ENCODE measurements at places on chromosomes 2 and 18.

GRCh38 chr2:239790721-239791120 lies 234.4 kb downstream of the NDUFA10 start:
- no peak for DNase-seq

DNA sequence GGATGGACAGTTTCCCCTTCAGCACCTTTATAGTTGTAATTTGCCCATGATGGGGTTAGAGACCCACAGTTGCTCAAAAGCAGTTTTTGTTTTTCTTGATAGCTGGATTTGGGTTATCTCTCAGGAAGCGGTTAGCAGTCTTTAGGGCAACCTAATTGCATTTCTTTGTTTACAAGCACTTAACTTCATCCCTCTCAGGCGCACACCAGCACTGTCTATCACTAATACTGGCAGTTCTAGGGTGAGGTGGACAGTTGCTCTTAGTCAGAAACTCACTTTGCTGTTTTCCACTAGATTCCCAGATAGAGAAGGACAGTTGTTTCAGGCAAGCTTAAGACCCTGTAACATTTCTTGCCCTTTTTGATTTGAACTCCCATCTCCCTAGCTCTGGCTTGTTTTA lies 146.0 kb downstream of the AGAP1 start:
- DNase-seq = no peak

- no peak for DNase-seq
Observed at GRCh38 chr18:40470723-40471122, 1484.3 kb upstream of the PIK3C3 start.

DNA sequence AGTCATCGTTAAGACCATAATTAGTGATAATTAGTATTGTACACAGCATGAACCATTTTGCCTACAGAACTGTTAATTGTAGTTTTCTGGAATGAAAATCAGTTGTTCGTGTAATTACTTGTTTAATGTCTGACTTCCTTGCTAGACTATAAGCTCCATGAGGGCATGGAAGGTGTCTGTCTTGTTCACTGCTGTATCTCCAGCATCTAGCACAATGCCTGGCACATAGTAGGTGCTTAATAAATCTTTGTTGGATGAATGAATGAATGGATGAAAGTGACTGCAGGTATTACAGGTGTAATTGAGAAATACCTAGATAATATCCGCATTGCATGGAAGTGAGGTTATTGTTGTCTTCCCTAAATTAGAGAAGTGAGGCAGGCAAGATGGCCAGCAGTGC lies 21.8 kb downstream of the C2orf74 start:
- DNase-seq = no peak

- no peak for DNase-seq
Observed at GRCh38 chr2:105798595-105798994, 53.9 kb downstream of the NCK2 start.

DNA sequence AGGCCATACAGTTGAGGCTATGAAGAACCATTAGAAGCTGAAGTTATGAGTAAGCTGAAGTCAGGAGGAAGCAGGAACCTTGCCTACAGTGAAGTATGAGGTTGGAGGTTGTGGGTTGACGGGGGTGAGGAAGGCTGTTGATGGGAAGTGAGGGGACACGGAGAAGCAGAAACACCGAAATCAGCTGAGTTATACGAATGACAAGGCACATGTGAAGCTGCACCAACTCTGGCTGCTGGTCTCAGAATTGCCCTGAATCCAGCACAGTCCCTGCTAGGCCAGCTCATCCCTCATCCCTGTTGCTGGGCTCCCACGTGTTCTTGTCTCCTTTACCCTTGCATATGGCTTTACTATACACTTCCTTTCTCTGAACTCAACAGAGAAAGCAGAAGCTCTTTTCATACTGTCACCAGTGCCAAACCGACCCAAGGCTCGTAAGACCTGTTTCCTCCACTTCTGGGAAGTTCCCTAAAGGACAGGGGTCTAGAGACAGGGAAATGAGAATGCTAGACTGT lies 9.2 kb upstream of the TMEM247 start:
- no peak for DNase-seq

GRCh38 chr18:13265008-13265910 lies 46.7 kb downstream of the LDLRAD4 start:
- DNase-seq = no peak

GRCh38 chr18:38262661-38263060 lies 697.1 kb upstream of the CELF4 start:
- DNase-seq = no peak

- no peak for DNase-seq
Observed at GRCh38 chr2:205969584-205969983, 116.4 kb downstream of the INO80D start.

- no peak for DNase-seq
Observed at GRCh38 chr2:85599468-85600234, 2.8 kb downstream of the TMEM150A start.

DNA sequence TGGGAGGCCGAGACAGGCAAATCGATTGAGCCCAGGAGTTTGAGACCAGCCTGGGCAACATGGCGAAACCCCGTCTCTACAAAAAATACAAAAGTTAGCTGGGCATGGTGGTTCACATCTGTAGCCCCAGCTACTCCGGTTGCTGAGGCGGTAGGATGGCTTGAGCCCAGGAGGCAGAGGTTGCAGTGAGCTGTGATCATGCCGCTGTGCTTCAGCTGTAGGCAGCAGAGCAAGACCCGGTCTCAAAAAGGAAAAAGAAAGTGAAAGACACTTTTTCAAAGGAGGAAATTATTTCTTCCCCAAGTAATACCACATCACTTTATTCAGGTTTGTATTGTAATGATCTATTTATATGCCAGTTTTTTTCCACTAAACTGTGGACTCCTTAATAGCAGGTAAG lies 35.7 kb upstream of the TAF4B start:
- no peak for DNase-seq

DNA sequence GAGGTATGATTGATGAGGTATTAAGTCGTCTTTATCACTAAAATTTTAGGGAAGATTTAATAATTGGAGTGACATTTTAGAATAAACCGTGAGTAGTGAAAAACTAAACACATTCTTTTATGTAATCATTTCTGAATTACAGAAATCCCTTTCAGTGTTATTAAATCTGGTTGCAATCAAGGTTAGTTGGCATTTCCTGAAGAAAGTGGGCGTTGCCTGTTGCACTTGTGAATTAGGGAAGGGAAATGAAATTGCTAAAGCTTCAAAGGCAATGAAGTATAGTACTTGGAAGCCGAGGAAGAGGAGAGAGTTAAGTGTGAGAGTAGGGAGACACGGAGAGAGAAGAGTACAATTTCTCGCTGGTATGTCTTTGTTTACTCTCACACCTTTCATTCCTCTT lies 274.5 kb downstream of the SLC8A1 start:
- DNase-seq = no peak

DNA sequence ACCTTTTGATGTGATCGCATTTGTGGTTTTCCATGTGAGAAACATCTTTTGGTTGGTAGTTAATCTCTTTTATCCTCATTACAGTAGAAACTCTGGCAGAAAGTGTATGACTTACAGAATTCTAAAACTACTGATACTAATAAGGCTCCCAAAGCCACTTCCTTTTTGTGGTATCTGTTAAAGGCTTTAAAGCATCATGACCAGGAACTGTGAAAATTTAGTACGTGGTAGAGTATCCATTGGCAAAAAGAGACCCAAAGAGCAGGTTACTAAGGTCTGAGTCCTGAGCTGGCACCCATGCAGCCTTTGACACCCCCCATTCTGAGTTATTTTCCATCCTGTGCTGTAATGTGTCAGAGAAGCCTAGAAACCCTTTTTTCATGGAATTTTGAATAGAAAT lies 94.5 kb downstream of the DPP4 start:
- DNase-seq = no peak

- DNase-seq = no peak
Observed at GRCh38 chr2:42045848-42046748, 1.7 kb upstream of the PKDCC start.

- DNase-seq = no peak
Observed at GRCh38 chr2:138403431-138403927, 98.1 kb upstream of the SPOPL start.

GRCh38 chr2:145846982-145847381 lies 1327.1 kb upstream of the ZEB2 start:
- peak; percentile 16 for DNase-seq

DNA sequence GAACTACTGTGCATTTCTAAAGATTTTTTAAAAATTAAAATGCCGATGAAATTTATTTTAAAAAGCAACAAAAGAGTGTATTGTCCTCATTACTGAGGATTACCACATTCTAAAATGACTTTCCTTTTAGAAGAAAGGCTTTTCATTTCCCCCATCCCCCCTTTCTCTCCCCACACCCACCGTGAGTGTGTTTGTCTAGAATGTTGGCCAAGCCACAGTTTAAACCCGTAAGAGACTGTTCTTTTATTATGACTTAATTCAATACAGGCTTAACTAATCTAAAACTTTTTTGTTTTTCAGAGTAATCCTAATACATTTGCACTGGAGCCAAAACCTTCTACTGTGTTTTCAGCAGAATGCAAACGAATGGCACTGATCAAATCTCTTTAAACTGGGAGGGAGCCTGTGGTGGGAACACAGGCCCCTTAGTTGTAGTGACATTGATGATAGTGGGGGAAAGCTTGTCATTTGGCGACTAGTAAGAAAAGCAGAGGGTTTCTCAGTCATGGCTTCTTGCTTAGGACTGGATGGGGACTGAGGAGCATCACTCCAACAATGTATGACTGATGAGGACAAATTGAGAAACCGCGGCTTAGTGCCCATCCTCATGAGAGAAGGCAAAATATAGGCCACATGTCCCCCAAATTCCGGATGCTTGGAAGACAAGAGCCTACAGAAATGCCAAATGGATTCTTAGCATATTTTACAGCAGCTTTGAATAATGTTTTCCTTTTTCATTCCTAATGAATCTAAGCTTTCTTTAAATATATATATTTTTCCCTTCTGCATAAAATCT lies 154.0 kb upstream of the SMIM21 start:
- DNase-seq = peak; percentile 39

GRCh38 chr18:54883816-54884604 lies 55.7 kb downstream of the RAB27B start:
- DNase-seq = no peak

GRCh38 chr2:183244300-183244844 lies 120.1 kb downstream of the NUP35 start:
- no peak for DNase-seq

DNA sequence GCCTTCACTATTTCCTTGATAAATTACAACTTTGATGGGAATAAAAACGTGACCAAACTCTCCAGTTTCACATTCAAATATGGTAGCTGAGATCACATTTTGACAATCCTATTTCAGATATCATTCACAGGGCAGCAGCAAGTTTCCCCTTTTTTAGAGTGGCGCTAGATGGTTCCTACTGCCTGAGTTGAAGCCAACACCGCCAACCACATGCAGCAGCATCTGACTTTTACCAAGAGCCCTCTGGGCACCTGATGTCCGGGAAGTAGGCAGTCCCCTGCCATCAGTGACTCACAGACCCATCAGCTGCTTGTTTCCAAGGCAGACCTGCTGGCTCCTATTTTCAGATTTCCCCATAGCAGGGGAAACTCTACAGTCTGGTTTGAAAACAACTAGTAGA lies 4.0 kb upstream of the MREG start:
- no peak for DNase-seq

GRCh38 chr2:136233298-136233697 lies 115.3 kb upstream of the CXCR4 start:
- DNase-seq = no peak

DNA sequence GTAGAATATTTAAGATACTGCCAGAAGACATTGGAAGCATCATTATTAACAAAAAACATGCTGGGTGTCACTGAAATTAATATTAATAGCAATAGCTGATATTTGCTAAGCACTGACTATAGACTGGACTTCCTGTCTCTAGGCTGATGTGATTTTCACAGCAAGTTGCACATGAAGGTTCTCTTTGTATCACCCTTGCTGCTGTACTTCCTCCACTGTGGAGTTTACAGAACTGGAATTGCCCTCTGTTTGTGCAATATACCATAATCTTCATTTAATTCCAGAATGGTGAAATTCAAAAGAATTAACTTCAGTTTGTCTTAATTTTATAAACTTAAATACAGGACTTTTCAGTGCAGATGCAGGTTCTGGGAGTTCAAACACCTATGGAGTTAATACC lies 585.1 kb downstream of the RNF144A start:
- DNase-seq = no peak

GRCh38 chr18:57287766-57288165 lies 64.6 kb upstream of the ST8SIA3 start:
- DNase-seq = no peak

DNA sequence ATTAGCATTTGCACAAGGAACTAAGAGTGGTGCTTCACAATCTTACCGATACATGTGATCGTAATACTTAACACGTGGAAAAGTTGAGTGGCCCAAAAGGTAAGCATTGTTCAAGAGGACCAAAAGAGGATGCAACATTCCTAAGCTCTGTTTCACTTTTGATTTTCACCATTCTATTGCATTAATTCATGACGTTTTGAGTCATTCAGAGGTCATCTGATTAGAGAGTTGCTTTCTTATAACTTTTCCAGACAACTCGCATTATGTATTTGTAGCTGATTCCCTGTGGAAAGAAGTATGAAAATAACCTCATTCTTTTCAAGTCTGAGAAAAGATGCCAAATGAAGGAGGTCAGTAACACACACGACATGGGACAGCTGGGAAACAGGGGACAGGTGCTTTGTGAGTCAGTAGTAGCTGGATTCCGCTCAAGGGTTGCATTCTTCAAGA lies 344.4 kb downstream of the RND3 start:
- no peak for DNase-seq

DNA sequence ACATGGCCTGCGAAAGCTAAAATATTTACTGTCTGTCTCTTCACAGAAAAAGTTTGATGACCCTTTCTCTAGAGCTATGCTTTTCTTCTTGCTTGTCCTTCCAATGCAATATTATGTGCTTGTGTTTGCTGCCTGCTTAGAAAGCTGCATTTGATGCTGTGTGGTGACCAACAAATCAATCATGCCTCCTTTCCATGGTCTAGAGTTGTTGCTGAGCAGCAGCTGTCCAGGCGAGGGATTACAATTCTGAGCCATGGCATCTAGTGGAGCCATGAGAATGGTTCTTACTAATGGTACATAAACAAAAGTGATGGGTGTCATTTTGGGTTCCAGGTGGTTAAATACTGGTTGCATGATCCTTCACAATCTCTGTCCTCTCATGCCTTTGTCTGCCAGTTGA lies 1142.1 kb downstream of the DPP10 start:
- DNase-seq = no peak

DNA sequence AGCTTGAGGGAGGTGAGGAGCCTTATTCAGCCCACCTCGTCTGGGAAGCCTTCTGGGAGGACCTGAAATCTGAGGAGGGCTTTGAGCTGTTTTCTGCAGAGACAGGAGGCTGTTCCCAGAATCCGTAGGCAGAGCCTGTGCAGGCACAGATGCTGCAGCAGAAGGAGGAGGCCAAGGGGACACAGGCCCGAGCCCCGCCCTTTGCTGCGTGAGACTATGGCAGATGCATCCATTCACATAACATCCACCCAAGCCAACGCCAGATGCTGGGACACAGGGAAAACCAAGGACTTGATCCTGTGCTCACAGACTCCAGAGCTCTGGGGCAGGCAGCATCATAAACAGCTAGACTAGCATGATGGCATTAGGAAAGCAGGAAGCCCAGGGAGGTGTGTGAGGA lies 98.2 kb downstream of the KCNF1 start:
- DNase-seq = no peak
